Activated CD8-positive, alpha-beta memory T cell treated with anti-CD3 and anti-CD28 coated beads for 1 hour (primary cell): ENCODE measurements at places on chromosomes 3 and 15.

DNA sequence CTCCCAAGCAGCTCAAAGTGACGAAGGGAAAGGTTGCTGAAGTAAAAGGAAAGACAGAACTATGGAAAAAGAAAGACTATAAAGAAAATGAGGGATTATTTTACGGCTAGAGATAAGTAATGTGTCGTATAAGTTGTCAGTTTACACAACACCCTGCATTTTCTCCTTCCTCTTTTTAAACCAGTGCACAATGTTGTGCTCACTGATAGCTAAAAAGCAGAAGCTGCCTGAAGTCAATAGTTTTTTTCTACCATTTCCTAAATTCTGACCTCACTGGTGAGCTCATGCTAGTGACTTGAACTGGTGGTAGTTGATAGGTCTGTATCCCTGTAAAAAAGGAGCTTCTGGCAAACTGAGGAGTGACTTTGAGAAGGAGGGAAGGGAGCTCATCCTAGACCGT, 368.6 kb upstream of the GBE1 start:
- no peak for DNase-seq

- no peak for DNase-seq
These were observed 2.5 kb downstream of the RCCD1 start for GRCh38 chr15:90957031-90957790.

GRCh38 chr15:29863438-29863837, 41.2 kb upstream of the TJP1 start:
- no peak for DNase-seq

DNA sequence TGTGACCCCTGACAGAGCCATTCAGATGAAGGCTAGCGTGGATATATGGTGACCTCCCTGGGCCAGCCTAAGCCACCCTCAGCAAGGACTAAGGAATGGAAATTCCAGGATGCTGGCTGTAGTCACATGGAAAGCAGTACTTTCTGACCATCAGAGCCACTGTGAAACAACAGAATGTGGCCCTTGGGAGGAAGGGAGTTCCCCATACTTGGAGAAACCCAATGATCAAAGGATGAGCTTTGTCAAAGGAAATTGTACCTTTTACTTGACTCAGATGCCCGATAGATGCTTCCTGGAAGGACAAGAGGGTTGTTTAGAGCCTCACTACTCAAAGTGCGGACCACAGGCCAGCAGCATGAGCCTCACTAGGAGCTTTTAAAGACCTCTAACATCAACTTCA, 484.5 kb upstream of the PROK2 start:
- no peak for DNase-seq

DNA sequence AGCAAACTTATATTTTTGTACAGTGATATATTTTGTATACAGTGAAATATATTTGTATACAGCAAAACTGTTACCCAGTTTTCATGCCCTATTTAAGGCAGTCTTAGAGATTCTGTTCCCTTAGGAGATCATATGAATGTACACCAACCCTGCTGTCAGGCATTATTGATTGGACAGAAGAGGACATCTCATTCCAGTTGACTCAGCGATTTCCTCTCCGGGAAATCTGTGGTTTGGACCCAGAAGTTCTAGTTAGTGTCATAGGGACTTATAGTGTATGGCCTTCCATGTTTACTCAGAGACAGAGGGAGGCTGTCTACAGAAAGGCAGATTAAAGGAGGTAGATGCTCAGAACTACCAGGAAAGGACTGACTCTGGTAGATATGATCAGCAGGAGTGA, 318.8 kb upstream of the KCNMB2 start:
- no peak for DNase-seq

- no peak for DNase-seq
These were observed 12.5 kb downstream of the ZBTB47 start for GRCh38 chr3:42666022-42666421.

- DNase-seq, result no peak
These were observed 63.7 kb upstream of the CRTC3 start for GRCh38 chr15:90465930-90466567.

- DNase-seq, result no peak
These were observed 30.9 kb downstream of the FNDC3B start for GRCh38 chr3:172070269-172070668.

- no peak for DNase-seq
These were observed 111.8 kb upstream of the LYSMD4 start for GRCh38 chr15:99845009-99845408.

DNA sequence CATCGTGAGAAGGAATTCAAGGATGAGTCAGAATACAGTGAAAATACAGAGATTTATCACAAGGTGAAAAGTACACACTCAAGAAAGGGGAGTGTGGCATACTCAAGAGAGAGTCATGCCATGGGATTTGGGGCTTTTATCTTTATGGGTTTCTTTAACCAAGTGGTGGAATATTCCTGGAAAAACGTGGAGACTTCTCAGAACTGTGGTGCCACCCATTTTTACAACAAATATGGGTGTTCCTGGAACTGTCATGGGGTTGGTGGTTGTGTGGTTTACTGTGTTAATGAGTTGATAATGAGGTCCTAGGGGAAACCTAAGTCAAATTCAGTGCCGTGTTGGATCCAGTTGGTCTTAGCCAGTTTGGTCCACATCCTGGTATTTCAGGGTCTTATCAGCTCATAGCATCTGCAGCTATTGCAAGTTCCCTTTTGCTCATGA, 497.2 kb downstream of the GABRG3 start:
- DNase-seq, result no peak

DNA sequence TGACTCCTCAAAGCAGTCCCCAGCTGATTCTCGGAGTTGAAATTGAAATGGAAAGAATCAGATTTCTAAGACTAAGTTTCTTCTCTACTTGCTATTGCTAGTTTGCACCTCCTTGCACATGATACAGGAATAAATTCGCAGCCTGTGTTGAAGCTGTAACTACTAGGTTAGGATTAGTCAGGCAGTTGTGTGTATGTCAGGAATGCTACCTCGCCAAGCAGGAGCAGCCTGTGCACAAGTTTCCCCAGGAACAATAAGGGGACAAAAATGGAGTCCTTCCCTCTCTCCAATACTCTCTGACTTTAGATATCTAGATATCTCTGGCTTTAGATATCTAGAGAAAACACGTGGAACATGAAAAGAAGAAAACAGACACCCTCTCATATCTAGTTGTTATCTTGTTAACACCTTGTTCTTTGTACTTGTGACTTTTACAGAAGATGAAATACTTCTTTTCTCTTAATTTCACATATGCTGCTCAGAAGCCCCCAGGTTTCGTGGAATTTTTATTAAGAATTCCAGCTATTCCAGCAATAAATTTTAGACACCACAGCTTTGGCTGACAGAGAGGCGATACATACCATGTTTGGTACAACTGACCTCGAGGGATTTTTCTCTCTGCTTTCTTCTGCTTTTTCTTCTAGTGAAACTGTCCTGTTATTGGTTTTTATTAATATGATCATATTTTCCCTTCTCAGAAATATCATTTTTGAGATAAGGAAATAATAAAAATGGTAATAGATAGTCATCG, 56.1 kb upstream of the CMSS1 start:
- no peak for DNase-seq

DNA sequence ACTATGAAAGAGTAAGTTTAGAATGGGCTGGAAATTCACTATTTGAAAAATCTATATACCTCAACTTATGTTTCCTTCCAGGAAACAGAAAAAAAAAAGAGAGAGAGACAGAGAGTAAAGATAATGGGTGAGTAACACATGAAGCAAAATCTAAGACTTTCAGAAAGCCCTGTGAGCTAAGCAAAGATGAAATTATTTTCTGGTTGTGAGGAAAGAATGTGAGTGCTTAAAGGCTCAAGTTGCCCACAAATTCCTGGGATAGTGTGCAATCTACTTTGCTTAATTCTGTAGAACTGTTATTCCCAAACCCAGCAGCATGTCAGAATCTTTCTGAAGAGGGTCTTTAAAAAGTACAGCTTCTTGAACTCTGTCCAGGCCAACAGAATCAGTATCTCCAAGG, 337.7 kb upstream of the AGTR1 start:
- no peak for DNase-seq

- DNase-seq, result no peak
These were observed 23.1 kb downstream of the PPARG start for GRCh38 chr3:12312010-12312409.
